ENCODE measurements at places on chromosomes 7 and 10.

DNA sequence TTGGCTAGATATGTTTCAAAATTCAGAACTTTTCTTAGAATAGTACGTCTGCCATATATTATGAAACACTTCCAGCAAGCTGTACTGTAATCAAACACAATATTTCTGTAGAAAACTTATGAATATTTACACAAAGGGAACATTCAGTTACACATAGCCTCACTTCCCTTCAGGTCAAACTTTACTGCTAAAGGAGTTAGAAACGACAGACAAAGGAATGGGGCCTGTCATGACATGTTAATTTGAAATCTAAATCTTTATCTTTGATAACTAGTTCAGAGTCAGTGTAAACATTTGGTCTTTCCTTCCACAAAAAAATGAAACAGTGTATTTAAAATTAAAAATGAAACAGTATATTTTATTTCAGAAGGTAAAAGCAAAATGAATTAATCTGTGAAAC is 1.0 kb upstream of the CROT start:
- peak; percentile 16 for DNase-seq

GRCh38 chr7:5223646-5224340 is 33.8 kb downstream of the WIPI2 start:
- DNase-seq, result no peak

GRCh38 chr10:7403620-7404019 is 7.2 kb downstream of the SFMBT2 start:
- DNase-seq, result no peak

DNA sequence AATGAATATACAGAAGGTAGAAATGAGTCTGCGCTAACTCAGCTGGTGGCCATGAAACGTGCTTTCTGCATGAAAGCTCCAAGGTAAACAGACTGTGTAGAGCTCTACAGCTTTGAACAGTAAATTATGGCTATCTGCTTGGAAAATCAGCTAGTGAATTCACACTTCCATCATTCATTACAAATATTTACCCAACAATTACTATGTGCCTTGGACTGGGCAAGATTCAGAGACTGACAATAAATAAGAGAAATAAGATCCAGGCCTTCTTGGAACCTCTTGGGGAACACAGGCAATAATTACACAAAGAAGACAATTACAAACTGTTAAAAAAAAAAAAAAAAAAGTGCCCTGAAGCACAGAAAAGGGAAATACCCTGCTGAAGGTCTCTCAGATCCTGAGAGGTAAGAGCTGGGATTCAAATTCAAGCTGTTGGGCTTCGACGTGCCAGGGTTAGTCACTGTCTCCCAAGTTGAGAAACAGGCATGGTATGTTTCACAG is 15.8 kb downstream of the TSPAN12 start:
- no peak for DNase-seq

DNA sequence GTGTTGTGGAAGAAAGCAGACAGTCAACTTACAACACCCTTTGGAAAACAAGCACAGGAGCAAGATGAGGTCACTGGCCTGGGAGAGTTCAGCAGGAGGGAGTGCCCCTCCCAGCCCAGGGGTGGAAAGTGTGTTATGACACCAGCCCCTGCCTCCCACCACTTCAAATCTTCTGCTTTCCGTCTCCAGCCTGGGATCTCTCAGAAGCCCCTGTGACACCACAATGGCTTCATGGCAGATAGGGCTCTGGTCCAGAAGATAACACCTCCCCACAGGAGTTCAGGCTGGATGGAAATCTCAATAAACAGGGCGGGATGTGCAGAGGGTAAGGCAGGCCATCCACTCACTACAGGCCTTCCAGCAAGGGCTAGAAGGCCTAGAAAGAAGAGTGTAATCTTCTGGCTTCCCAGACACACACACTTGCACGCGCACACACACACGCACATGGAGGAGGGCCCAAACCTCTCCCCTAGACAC is 48.7 kb upstream of the ZMIZ1 start:
- no peak for DNase-seq

- no peak for DNase-seq
Measured at GRCh38 chr10:80670774-80671173, 133.1 kb downstream of the SH2D4B start.

DNA sequence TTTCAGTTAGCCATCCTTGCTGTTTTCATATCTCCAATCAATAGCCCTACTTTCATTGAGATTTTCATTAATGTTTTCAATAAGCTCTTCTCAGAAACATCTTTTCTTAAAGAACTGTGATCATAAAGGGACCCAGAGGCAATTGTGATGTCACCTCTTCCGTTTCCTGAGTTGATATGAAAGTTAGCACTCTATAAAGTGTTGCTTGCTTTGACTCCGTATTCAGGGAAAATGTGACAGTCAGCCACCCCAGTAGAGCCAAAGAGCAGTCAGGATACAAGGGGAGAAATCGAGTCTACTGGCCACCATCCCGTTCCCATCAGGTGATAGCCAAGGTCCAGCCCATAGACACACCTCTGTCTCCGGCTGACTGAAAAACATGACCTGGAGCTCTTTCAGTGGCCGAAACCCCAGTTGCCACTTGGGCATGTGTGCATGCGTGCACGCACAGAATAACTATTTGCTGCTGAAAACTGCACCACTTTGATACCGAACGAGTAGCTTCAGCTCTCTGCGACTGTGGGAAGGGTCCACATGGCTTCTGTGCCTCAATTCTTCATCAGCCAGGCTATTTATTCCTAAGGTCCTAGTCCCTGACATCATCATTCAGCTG is 291.4 kb downstream of the USP6NL start:
- no peak for DNase-seq

- DNase-seq, result peak; percentile 47
Measured at GRCh38 chr7:157273208-157274093, 63.4 kb upstream of the DNAJB6 start.

DNA sequence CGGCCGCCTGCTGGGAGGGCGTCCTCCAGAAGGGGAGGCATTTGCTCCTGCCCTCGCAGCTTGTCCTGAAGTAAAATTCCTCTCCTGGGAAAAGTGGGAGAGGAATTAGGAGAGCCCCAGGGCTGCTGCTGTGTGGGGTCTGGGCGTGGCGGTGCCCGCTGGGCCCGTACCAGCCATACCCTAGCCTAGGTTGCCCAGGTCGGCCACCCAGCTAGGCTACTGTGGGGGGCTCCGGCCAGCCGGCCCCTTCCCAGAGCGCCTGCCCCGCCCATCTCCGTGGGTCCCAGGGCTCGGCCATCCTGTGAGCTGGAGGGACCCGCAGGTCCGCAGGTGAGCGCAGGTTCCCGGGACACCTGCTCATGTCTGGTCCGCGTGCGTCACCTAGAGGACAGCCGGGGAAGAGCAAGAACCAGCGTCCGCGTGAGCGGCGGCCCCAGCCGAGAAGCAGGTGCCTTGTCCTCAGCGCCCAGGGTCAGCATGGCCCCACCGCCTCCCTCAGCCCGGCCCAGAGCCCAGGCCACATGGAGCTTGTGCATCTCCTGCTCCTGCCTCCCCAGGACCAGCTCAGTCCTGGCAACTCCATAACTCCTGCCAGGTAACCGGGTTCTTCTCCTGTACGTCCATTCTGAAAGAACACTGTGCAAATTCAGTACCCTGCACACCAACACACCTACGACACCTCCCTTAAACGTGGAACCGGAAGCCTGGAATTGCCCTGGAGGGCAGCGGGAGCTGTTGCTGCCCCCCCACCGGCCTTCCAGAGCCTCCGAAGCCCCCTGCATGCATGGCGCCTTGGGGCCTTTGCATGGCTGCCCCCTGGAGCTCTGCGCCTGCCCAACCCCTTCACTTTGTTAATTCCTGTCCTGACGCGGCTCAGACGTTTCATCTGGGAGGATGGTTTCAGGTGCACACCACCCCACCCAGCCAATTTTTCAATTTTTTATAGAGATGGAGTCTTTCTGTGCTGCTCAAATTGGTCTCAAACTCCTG is 22.8 kb upstream of the FOXL3 start:
- DNase-seq, result no peak

GRCh38 chr10:125226823-125227222 is 66.5 kb upstream of the CTBP2 start:
- no peak for DNase-seq

- DNase-seq, result no peak
Measured at GRCh38 chr10:96708456-96708855, 11.9 kb downstream of the PIK3AP1 start.

DNA sequence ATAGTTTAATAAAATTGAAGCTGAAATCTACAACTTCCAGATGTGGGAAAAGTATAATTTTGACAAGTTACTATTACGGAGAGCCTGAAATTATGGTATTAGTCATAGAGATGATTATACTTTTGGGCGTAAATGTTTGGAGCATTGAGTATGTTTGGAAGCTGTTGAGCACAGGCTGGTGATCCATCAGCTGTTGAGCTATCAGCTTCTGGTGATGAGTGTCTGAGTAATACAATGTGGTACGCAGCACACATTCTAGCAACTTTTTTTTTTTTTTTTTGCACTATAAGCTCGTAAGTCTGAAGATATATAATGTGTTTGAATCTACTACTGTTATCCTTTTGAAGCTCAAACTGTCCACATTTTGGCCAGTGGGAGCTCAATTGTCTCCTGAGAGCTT is 123.4 kb downstream of the ATE1 start:
- no peak for DNase-seq

DNA sequence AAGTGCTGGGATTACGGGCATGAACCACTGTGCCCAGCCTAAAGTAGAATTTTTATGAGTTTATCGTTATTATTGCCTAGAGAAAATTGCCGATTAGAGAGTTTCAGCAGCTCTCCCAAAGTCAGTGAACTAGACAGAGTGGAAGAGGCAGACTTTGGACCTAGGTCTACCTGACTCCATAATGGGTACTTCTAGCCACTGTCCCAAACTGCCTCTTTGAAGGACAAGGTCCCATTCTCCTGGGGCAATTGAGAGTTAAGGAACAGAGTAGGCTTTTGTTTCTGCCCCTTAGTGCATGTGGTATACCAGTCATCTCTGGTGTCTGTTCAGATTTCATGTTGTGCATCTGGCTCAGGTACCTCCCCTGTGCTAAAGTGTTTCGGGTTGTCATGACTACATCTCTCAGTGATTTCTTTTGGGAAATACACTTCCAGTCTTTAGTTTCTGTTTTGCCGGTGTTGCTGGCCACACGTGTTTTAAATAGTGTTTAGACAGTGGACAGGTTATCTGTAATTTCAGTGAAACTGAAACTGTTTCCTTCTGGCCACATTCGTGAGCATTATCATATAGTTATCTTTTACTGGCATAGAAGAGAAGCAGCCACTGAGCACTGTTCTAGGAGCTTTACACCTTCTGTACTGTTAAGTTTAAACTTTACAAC is 4.7 kb downstream of the TMEM236 start:
- DNase-seq, result peak; percentile 63

- no peak for DNase-seq
Measured at GRCh38 chr10:97384641-97385040, 16.5 kb downstream of the RRP12 start.

DNA sequence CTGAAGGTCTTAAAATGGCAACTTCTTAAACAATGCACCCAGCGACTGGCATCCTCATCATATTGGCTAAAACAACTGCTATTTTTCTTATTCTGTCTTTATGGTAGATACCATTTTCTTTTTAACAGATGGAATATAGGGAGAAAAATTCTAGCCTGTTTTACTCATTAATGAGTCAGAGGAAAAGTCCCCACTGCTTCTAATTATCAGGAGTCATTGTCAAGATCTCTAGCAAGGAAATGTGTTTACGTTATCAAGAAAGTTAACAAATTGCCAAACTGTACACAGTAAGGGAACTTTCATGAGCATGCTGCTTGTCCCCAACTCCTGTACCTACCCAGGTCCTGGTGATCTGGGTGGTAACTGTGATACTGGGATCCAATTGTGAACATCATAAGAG is 117.7 kb upstream of the KIAA1217 start:
- DNase-seq, result no peak

GRCh38 chr7:96236198-96237039 is 85.5 kb downstream of the SLC25A13 start:
- DNase-seq, result peak; percentile 60

DNA sequence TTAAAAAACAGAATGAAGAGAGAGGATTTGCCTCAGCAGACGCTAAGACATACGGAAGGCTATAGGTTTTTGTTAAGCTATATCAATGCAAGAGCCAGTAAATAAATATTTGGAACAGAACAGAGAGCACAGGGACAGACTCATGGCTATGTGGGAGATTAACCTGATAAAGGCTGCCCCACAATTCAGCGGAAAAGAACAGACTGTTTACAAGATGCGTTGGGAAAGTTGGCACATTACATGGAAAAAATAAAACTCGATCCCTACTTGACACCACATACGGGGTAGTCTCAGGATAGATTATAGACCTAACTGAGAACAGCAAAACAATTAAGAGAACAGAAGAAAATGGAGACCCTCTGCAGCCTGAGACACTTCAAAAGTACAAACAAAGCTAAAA is 10.8 kb downstream of the KCNH2 start:
- no peak for DNase-seq

GRCh38 chr7:44987996-44988395 is 9.2 kb upstream of the MYO1G start:
- DNase-seq, result no peak

DNA sequence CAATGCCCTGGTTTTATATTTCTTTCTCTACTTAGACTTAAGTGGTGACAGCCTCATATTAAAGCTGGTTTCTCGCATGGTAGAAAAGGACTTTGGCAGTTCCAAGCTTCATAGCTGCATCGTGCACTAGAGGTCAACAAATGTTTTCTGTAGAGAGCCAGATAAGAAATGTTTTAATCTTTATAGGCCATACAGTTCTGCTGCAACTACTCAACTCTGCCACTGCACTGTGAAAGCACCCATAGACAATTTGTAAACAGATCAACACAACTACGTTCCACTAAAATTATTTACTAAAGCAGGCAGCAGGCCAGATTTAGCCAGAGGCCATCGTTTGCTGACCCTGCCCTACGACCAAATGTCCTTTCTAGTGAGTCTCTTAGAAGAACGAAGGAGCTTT is 36.7 kb downstream of the CSGALNACT2 start:
- no peak for DNase-seq

GRCh38 chr7:1372671-1373379 is 86.4 kb downstream of the MICALL2 start:
- DNase-seq, result no peak

- DNase-seq, result no peak
Measured at GRCh38 chr10:3616880-3617279, 168.1 kb downstream of the KLF6 start.

GRCh38 chr10:11516431-11516746 is 95.1 kb downstream of the USP6NL start:
- no peak for DNase-seq

- DNase-seq, result no peak
Measured at GRCh38 chr7:79553811-79554555, 100.5 kb upstream of the MAGI2 start.

- DNase-seq, result no peak
Measured at GRCh38 chr10:126373147-126373546, 15.1 kb downstream of the ADAM12 start.

- DNase-seq, result no peak
Measured at GRCh38 chr10:983401-983800, 4.8 kb upstream of the GTPBP4 start.

DNA sequence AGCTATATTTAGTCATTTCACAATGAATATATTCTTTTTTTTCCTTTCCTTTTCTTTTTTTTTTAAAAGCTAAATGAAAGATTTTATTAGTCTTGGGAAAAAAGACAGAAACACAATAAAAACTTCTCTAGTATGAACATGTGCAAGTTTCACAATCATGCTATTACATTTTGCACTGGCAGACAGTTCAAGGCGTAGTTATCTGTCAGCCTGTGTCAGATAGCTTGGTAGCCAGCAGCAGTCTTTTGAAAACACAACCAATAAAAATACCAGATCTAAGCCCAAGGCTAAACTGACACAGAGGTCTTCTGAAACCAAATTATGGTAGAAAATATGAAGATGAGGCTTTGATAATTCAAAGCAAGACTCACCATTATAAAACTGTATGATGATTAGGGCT is 205.8 kb upstream of the TEX47 start:
- no peak for DNase-seq
